ENCODE measurements at places on chromosomes 1 and 21.
A peak's percentile ranks its signal among the peaks of the same experiment; 100 is the strongest.

GRCh38 chr21:17613242-17613676 is 558 bp upstream of the BTG3 start:
- DNase-seq, result no peak

- peak; percentile 16 for DNase-seq
Measured at GRCh38 chr1:84122780-84123382, 21.2 kb upstream of the PRKACB start.

DNA sequence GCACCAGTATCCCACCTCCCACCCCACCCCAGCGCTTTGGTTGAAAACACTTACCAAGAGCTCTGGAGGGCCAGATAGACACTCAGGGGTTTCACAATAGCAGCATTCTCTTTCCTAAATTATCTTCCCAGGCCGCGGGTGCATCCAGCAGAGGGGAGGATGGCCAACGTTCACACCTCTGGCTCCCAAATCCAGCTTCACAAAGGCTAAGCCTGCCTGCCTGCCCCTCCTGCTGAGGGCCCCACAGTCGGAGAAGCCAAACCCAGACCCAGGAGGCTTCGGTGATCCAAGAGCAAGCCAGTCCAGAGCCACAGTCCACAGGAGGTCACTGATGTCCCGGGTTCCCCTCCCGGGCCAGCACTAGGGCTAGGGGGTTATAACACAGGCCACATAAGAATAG is 231.9 kb downstream of the TRABD2B start:
- DNase-seq, result no peak

GRCh38 chr1:23736437-23737134 is 6.7 kb upstream of the ELOA start:
- DNase-seq, result no peak

- no peak for DNase-seq
Measured at GRCh38 chr1:29361686-29362085, 125.4 kb downstream of the PTPRU start.

DNA sequence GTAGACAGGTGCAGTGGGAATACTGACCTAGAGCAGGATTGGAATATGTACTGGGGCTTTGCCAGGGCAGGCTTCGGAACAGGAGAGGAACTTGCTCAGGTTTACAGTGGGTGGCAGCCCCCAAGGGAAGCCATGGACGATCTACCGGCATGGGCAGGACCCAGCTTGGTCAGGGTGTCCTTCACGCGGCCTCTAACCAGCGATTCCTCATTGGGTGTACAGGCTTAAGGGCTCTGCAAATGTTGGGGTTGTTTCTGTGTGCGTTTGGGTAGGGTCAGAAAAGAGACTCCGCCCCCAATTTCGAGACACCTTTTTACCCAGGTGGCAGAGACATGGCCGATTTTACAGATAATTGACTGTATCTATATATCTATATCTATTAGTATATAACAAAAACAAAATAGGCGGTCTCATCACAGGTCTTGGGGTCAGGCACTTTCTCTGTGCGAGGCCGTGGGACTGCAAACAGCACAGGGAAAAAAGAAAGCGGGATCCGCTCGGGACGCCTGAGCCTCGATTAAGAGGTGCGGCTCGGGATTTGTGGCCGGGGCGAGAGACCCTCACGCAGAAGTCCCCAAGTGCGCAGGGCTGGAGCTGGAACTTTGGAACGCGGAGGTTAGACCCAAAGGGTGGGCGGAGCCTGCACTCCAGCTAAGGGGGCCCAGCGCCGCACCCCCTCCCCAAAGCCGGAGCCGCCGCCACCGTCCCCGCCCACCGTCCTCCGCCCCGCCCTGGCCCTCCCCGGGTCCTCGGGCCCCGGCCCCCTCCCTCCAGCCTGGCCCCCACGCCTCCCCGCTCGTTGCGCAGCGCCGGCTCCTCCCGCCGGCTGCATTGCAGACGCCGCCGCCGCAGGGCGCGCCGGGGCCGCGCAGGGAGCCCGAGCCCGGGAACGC is 67.5 kb upstream of the VAMP3 start:
- DNase-seq, result no peak

DNA sequence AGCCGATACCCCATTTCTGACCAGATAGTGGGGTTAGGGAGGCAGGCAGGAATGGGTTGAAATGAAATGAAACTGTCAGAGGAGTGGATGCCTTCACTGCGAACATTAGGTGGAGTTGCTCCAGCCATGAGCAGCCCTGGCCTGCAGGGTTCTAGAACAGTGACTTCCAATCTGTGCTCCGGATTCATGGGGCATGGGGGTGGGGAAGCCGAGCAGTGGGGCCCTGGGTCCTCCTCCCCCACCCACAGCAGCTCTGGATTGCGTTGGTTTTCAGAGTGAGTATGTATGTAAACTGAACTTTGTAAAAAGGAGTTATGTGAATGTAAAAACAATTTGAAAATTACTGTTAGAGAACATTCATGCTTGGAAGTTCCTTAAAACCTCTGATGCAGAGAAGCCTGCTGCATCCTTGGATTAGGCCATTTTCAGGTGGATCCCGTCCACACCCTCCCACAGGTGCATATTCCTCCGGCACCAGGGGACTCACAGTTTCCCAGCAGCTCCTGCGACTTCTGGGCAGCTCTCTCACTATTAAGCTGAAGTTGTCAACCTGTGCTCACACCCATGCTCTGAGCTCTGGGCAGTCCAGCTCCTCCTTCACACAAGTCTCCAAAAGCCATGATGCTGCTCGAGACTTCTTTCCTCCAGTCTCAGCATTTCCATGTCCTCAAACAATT is 54.4 kb upstream of the EDN2 start:
- DNase-seq, result no peak

DNA sequence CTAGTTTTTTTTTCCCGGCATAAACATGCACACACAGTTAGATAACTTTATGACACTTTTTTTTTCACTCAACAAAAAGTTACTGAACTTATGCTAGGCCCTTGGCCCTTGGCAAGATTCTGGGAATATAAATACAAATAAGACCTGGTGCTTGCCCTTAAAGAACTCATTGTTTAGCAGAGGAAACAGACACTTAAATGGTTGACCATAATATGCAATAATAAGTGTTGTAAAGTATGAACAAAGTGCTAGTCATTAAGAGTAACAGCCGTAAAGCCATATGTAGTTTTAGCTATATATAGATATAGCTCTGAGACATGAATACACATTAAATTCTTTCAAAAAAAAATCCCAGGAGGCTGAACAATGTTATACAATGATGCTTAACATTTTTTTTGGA is 198.3 kb downstream of the CYYR1 start:
- no peak for DNase-seq

- no peak for DNase-seq
Measured at GRCh38 chr1:155864393-155864792, 5.0 kb downstream of the SYT11 start.

GRCh38 chr1:175857756-175858155 is 114.4 kb upstream of the TNR start:
- DNase-seq, result no peak

GRCh38 chr1:164801246-164801731 is 242.3 kb downstream of the PBX1 start:
- no peak for DNase-seq

DNA sequence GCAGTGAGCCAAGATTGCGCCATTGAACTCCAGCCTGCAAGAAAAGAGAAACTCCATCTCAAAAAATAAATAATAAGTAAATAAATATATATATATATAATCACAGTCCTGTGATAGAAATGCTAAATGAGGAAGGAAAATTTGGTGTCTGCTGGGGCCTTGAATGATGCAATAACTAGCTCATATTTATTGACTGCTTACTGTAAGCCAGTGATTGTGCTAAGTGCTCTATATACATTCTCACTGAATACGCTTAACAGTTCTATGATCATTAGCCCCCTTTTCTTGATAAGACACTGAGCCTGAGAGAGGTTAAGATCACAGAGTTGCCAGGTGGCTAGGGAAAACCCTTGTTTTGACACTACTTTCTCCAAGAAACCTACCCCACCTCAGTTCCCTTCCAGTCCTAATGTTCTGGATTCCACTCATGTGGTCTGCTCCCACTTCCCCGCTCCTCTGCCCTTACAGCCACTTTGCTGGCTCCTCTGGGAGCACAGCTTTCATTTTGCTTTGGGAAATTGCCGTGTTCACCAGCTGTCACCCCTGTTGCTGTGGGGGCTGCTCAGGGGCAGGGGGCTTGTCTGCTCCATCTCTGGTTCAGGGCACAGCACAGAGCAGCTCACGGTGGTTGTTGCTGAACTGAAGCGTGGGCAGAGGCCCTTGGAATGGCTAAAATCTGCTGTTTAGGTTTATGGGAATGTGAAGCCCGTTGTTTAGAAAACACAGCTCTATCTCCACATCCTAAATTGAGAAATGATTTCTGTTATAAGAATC is 2.5 kb upstream of the BMP8A start:
- DNase-seq, result no peak

GRCh38 chr1:235093696-235094592 is 34.7 kb downstream of the TOMM20 start:
- DNase-seq, result no peak
